Left ventricle myocardium inferior (tissue), 1 donor: ENCODE measurements at places on chromosomes 5 and 9. TPM values are rescaled to one million over a fixed set of nuclear protein-coding genes. Genes with fewer than 3 reads are reported as not detected.
A peak's percentile ranks its signal among the peaks of the same experiment; 100 is the strongest.

CYSRT1 gene
- 0.27 TPM for total RNA-seq

KIF4B gene
- not detected for total RNA-seq

GRCh38 chr5:111116550-111116949, 24.4 kb downstream of the WDR36 start:
- H3K4me1 ChIP-seq = no peaks in the 10 kb centered on the region
- peaks cover 87% of the 10 kb centered on the region for H3K36me3 ChIP-seq
- no peak overlapping the region for H3K4me3 ChIP-seq
- H3K27ac ChIP-seq = no peak overlapping the region

DNA sequence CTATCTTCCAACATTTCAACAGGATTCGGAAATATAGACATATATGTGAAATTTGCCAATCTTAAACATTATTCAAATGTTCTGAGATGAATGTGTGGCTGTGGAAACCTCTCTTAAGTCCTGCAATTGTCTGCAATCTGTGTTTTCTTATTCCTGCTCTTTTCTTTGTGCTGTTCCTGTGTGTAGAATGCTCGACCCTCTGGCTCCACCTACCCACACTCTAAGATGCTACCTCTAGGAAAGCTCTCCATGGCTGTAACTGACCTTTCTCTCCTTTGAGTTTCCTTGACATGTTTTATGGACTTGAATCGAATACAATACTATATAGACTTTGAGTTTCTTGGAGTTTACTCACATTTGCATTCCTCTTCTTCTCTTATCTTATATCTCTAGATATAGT, 120.6 kb upstream of the ASTN2 start:
- no peak overlapping the region for H3K27ac ChIP-seq
- H3K4me3 ChIP-seq = no peak overlapping the region
- no peaks in the 10 kb centered on the region for H3K36me3 ChIP-seq
- DNase-seq = no peak
- no peaks in the 10 kb centered on the region for H3K4me1 ChIP-seq

DNA sequence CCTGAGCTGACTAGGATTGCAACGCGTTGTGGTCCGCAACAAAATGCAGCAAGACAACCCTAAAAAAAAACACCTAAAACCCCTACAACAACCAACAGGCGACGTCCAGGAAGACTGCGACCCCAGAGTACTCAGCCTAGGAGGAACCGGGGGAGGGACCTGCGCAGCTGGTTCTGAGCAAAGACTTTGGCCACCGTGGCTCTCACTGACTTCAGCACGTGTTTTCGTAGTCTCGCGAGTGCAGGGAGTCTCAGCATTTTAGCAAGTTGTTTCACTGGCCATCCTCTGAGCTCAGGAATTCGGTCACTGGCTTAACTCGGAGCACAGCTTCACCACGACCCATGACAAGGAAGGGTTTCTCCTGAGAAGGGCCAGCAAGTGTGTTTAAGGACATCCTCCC, 8.6 kb upstream of the ZDHHC11 start:
- DNase-seq = no peak
- H3K4me1 ChIP-seq = no peaks in the 10 kb centered on the region
- no peak overlapping the region for H3K4me3 ChIP-seq
- H3K36me3 ChIP-seq = peaks cover 23% of the 10 kb centered on the region
- H3K27ac ChIP-seq = no peak overlapping the region

GRCh38 chr9:4787876-4788275, 4.9 kb upstream of the RCL1 start:
- peaks cover 8% of the 10 kb centered on the region for H3K4me1 ChIP-seq
- DNase-seq = no peak
- no peak overlapping the region for H3K27ac ChIP-seq
- peaks cover 8% of the 10 kb centered on the region for H3K27me3 ChIP-seq

LHX6 gene
- 4.4 TPM for total RNA-seq

GRCh38 chr5:95583992-95584391, 29.1 kb downstream of the ARSK start:
- DNase-seq = no peak
- no peaks in the 10 kb centered on the region for H3K4me1 ChIP-seq
- H3K27me3 ChIP-seq = no peaks in the 10 kb centered on the region
- H3K4me3 ChIP-seq = no peak overlapping the region
- peaks cover 11% of the 10 kb centered on the region for H3K36me3 ChIP-seq
- H3K27ac ChIP-seq = no peak overlapping the region

- DNase-seq = no peak
- peaks cover 43% of the 10 kb centered on the region for H3K27me3 ChIP-seq
- H3K4me3 ChIP-seq = no peak overlapping the region
- H3K4me1 ChIP-seq = no peaks in the 10 kb centered on the region
- H3K27ac ChIP-seq = no peak overlapping the region
Measured at GRCh38 chr9:79824265-79824664, 252.5 kb downstream of the TLE4 start.

- no peak overlapping the region for H3K4me3 ChIP-seq
- H3K36me3 ChIP-seq = peaks cover 86% of the 10 kb centered on the region
- H3K4me1 ChIP-seq = peaks cover 5% of the 10 kb centered on the region
Measured at GRCh38 chr5:127536687-127537086, 19.2 kb downstream of the PRRC1 start.

- H3K27me3 ChIP-seq = no peaks in the 10 kb centered on the region
- H3K4me3 ChIP-seq = no peak overlapping the region
- DNase-seq = no peak
- peak overlapping the region; percentile 83 for H3K27ac ChIP-seq
- no peaks in the 10 kb centered on the region for H3K36me3 ChIP-seq
- H3K4me1 ChIP-seq = peaks cover 73% of the 10 kb centered on the region
Measured at GRCh38 chr9:13900449-13900848, 413.5 kb downstream of the NFIB start.

DNA sequence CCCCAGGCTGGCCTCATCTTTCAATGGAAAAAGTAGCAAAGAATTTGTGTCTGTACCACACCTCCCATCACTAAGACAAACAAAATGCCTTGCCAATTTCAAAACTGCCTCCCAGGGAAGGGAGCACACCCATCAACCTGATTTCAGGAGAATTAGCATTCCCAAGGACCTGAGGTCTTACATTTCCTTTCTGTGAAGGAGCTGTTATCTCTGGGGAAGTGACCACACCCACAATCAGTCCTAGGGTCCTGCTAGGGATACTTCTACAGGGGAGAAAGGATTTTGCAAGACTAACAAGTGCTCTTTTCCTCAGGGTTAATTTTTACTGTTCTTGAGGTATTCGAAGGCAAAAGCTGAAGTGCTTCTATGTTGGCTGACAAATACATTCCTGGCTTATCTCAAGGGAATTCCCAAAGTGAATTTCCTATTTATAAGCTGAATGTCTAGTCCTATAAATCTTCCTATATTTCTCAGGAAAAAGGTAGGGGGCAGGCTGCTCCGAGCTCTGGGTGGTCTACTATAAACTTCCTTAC, 97.4 kb upstream of the ITGA1 start:
- no peaks in the 10 kb centered on the region for H3K36me3 ChIP-seq
- H3K4me3 ChIP-seq = no peak overlapping the region
- H3K4me1 ChIP-seq = peaks cover 53% of the 10 kb centered on the region
- no peak for DNase-seq

DNA sequence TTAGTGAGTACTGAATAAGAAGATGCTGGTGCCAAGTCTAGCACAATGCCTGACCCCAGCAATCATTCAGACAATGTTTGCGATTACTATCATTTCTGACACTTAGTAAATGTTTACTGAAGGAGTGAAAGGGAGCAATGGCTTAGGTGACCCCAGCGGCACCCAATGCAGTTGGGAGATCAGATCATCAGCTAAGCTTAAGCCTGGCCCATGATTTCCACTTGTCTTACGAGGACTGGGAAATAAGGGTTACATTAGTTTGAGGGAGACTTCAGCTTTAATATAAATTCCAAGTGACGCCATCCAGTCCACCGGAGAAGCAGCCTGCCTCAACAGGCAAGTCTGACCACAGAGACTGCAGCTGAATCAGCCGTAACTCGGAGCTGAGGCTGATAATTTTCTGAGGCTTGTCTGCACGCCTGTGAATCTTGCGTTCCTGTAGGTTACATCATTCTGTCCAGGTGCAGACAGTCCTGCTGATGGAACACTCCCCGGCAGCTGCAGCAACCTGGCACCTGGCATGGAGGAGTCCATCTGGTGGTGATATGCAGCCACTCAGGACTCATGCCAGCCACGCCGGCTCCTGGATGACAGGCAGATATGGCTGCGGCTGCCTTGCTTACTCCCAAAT, 34.9 kb upstream of the FGF1 start:
- H3K4me1 ChIP-seq = peaks cover 39% of the 10 kb centered on the region
- no peaks in the 10 kb centered on the region for H3K36me3 ChIP-seq
- peak; percentile 59 for DNase-seq
- no peaks in the 10 kb centered on the region for H3K27me3 ChIP-seq
- no peak overlapping the region for H3K27ac ChIP-seq
- no peak overlapping the region for H3K4me3 ChIP-seq

TGFBI gene
- 43.4 TPM for total RNA-seq

GRCh38 chr9:135887585-135888050, 19.7 kb downstream of the CAMSAP1 start:
- H3K27ac ChIP-seq = peak overlapping the region; percentile 56
- no peaks in the 10 kb centered on the region for H3K27me3 ChIP-seq
- no peak for DNase-seq
- peaks cover 2% of the 10 kb centered on the region for H3K36me3 ChIP-seq
- H3K4me3 ChIP-seq = peak overlapping the region; percentile 37

DNA sequence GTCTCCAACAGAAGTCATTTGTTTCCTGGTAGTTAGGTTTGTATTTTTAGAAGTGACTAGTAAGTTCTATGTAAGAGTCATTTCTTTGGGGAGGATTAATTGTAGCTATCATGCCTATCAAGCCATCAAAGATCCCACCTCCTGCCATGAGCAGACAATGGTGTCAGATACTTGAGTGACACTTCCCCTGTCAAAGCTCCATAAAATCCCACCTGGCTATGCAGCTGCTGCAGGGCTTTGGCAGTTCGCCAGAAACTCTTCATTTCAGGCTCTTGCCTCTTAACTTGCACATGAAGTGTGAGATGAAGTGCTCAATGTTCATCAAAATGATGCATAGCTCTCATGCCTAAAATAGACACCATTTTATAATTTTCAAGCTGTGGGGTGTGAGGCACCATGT, 312.1 kb downstream of the CDH12 start:
- no peaks in the 10 kb centered on the region for H3K4me1 ChIP-seq
- DNase-seq = no peak
- H3K27ac ChIP-seq = no peak overlapping the region
- H3K36me3 ChIP-seq = no peaks in the 10 kb centered on the region
- H3K27me3 ChIP-seq = no peaks in the 10 kb centered on the region
- no peak overlapping the region for H3K4me3 ChIP-seq

PCDHGB6 gene
- total RNA-seq = 5.0 TPM

GRCh38 chr9:99725852-99726251, 95.8 kb upstream of the NR4A3 start:
- H3K27me3 ChIP-seq = no peaks in the 10 kb centered on the region
- H3K4me3 ChIP-seq = no peak overlapping the region
- H3K4me1 ChIP-seq = peaks cover 8% of the 10 kb centered on the region
- no peak for DNase-seq

GRCh38 chr9:125972012-125972729, 225.0 kb downstream of the PBX3 start:
- H3K27me3 ChIP-seq = no peaks in the 10 kb centered on the region
- no peak overlapping the region for H3K4me3 ChIP-seq
- no peaks in the 10 kb centered on the region for H3K36me3 ChIP-seq
- DNase-seq = no peak

DNA sequence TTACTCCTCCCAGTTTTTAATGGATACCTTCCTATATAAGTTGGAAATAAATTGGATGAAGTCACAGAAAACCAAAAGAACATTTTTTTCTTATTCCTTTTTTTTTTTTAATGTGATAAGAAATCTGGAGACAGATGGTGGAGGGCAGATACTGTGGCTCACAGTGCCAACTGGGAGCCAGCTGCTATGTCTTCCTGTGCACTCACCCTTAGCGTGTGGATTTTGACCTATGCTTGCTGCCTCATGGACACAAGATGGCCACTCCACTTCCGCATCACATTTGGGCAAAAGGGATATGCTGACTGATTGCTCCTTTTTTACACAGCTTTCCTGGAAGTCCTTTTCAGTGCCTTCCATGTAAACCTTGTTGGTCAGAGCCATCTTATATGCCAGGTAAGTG, 342.6 kb downstream of the MAN2A1 start:
- no peak for DNase-seq
- H3K27ac ChIP-seq = no peak overlapping the region
- H3K27me3 ChIP-seq = peaks cover 17% of the 10 kb centered on the region
- H3K4me1 ChIP-seq = no peaks in the 10 kb centered on the region
- H3K36me3 ChIP-seq = no peaks in the 10 kb centered on the region

DNA sequence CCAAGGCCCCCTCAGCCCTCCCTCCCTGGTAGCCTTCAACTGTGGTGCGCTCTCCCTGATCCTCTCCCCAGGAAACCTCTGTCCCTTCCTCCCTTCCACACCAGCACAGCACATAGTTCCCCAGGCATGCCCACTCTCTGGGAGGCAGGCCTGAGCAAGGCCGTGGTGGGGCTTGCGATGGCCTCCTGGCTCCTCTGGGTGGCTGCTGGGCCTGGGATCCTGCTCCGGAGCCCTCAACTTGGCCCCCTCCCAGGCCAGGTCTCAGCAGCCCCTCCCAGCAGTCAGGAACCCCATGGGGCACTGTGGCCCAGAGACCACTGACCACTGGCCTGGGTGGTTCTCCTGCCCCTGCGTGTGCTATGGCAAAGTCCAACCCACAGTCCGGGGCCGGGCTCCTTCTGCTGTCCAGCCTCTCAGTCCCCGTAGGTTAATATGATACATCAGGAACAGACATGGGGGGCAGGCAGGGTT, 125.8 kb downstream of the ZNF354C start:
- no peak for DNase-seq
- H3K27me3 ChIP-seq = peaks cover 90% of the 10 kb centered on the region
- H3K36me3 ChIP-seq = no peaks in the 10 kb centered on the region
- no peaks in the 10 kb centered on the region for H3K4me1 ChIP-seq
- no peak overlapping the region for H3K4me3 ChIP-seq

- no peak overlapping the region for H3K4me3 ChIP-seq
- peaks cover 6% of the 10 kb centered on the region for H3K4me1 ChIP-seq
- H3K36me3 ChIP-seq = no peaks in the 10 kb centered on the region
- no peak overlapping the region for H3K27ac ChIP-seq
- no peak for DNase-seq
Measured at GRCh38 chr9:87677776-87678587, 47.9 kb upstream of the CTSL start.

SHISAL2B gene
- not detected for total RNA-seq

DNA sequence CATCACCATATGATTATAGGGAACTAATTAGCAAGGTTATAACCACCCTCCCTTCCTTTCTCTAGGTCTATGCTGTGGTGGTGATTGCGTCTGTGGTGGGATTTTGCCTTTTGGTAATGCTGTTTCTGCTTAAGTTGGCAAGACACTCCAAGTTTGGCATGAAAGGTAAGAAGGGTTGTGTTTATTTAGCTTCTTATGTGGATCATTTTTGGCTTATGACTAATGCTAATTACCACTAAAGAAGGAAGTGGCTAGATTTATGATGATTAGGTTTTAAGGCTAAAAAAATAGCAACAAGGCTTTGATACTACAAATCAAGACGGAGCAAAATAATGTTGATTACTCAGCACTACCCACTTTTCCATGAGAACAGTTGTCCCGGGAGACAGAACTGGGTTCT, 82.4 kb downstream of the NTRK2 start:
- no peak overlapping the region for H3K27ac ChIP-seq
- no peak overlapping the region for H3K4me3 ChIP-seq
- H3K36me3 ChIP-seq = no peaks in the 10 kb centered on the region
- DNase-seq = no peak
- H3K27me3 ChIP-seq = peaks cover 13% of the 10 kb centered on the region
- peaks cover 11% of the 10 kb centered on the region for H3K4me1 ChIP-seq

EQTN gene
- not detected for total RNA-seq
